Activated naive CD4-positive, alpha-beta T cell treated with Interleukin-2 at 50 U/mL for 16 hours (primary cell): ENCODE measurements at places on chromosomes 5 and 9.

DNA sequence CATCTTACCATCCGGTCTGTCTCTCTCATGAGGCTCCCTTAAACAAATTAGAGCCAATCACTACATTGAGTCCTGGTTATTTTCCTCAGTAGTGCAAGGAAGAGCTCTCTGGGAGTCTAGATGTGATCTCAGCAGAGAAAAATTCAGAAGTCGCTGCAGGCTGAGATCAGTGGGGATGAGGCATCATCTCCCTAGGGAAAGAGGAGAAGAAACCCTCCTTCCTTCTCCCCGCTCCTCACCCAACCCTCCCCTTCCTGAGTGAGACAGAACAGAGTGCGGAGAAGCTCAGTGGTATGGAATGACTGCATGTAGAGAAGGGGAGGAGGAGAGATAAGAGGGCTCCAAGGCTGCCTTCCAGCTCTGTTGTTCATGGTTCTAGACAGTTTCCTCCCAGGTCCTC lies 80.5 kb downstream of the PAPPA start:
- no peak for DNase-seq

- DNase-seq: no peak
Observed at GRCh38 chr9:29150606-29151005, 1577.3 kb upstream of the C9orf72 start.

GRCh38 chr9:74576176-74576575 lies 79.0 kb downstream of the RORB start:
- no peak for DNase-seq

- peak; percentile 25 for DNase-seq
Observed at GRCh38 chr5:74945561-74946165, 79.5 kb upstream of the FAM169A start.

- DNase-seq: no peak
Observed at GRCh38 chr5:173457482-173457881, 129.3 kb upstream of the STC2 start.

DNA sequence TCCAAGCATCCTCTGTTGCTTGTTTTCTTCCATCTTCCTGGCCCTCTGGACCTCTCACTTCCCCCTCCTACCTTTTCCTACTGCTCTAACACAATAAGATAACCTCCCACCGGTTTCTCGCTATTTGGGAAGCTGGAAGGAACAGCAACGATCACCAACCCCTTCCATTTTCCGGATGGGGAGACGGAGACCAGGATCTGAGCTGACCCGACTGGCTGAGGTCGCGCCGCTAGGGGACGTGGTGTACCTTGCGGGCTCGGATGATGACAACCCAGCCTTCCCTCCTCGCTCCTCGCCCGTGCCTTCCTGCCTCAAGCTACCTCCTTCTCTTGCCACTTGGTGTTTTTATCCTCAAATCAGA lies 1.9 kb downstream of the LPAR1 start:
- DNase-seq: no peak

GRCh38 chr5:76617675-76618074 lies 5.5 kb downstream of the F2RL2 start:
- DNase-seq: no peak

GRCh38 chr5:3393920-3394597 lies 201.6 kb upstream of the IRX1 start:
- DNase-seq: no peak

- no peak for DNase-seq
Observed at GRCh38 chr5:103224894-103225246, 33.7 kb upstream of the MACIR start.

DNA sequence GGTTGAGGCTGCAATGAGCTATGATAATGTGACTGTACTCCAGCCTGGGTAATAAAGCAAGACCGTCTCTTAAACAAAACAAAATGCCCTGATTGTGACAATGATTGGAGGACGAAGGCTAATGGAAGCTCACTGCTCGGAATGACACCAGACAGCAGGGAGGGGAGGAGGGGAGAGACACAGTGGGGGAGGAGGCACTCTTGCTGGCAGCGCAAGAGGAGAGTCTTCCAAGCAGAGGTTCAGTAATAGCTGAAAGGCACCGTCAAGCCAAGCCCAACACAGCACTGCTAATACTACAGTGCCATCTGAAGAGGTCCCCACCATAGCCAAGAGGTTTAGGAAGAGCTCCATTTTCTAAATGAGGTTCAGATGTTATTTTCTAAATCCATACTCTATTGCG lies 102.3 kb downstream of the GLDC start:
- no peak for DNase-seq

- peak; percentile 55 for DNase-seq
Observed at GRCh38 chr5:123549256-123549904, 37.4 kb downstream of the CSNK1G3 start.
